Fibroblast of skin of back (primary cell): ENCODE measurements at places on chromosomes 3 and 15.

GRCh38 chr15:78364233-78364632, 24.1 kb downstream of the CRABP1 start:
- DNase-seq: no peak

- peak; percentile 48 for DNase-seq
Measured at GRCh38 chr3:139312959-139313358, 30.9 kb upstream of the MRPS22 start.

GRCh38 chr15:70478251-70478990, 284.9 kb downstream of the UACA start:
- no peak for DNase-seq

GRCh38 chr15:87403973-87404372, 852.6 kb downstream of the NTRK3 start:
- DNase-seq: no peak
